GM03348 (cell line): ENCODE measurements at places on chromosomes 11 and 22.
A peak's percentile ranks its signal among the peaks of the same experiment; 100 is the strongest.

- DNase-seq = no peak
Measured at GRCh38 chr11:65595131-65595530, 469 bp downstream of the KCNK7 start.

- no peak for DNase-seq
Measured at GRCh38 chr11:77075425-77075905, 8.7 kb downstream of the CAPN5 start.

- DNase-seq = no peak
Measured at GRCh38 chr11:100727410-100727809, 40.3 kb downstream of the ARHGAP42 start.

DNA sequence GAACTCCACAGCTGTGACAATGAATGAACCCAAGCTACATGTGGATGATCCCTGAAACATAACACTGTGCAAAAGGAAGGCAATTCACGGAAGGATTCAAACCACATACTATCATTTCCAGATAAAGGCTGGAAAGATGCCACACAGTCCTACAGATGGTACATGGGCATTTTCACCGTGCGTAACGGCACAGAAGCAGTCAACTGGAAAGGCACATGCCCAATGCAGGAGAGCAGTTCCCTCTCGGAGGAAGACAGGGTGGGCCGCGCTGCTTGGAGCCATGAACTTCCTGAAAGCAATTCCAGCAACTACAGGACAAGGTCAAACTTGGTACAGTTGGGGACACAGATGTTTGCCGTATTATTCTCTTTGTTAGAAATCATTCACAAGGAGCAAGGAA is 103.7 kb downstream of the SHANK2 start:
- DNase-seq = no peak

DNA sequence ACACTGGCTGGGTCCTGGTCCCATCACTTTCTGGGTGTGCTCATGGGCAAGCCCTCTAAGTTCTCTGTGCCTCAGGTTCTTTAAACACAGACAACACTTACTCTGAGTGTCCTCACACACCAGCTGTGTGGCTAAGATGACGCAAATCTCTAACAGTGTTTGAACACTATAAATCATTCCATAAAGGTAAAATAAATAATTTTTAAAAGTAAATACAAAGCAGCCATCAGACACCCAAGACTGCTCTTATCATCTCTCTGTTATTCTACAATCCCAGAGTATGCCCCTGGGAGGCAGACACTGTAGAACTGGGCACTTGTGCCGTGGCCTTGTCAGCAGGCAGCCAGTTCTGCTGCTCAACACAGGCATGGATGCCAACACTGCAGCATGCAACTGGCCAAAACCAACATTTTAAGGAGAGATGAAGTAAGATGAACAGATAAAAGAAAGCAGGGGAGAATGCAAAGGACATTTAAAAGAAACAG is 56.8 kb downstream of the RPL27A start:
- DNase-seq = no peak

- DNase-seq = no peak
Measured at GRCh38 chr11:77471558-77472193, 2.2 kb downstream of the PAK1 start.

GRCh38 chr11:112925516-112926310 is 35.5 kb upstream of the NCAM1 start:
- no peak for DNase-seq

- DNase-seq = no peak
Measured at GRCh38 chr22:49046546-49047361, 780.9 kb downstream of the BRD1 start.

DNA sequence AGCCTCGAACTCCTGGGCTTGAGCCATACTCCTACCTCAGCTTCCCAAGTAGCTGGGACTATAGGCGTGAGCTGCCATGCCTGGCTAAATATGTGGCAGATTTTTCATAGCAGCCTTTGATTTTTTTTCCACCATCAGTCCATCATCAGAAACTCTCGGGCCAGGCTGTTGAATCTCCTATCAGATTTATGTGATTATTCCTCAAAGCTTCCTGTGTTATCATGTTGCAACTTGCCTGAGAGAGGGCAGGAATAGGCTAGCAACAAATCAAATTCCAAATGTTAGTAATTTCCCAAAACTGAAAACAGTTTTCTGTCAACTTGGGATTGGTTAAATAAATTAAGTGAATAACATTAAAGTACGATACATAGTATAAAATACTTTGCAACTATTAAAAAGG is 3.4 kb downstream of the LRRC51 start:
- DNase-seq = no peak

- DNase-seq = no peak
Measured at GRCh38 chr11:1163911-1164735, 6.4 kb downstream of the MUC5AC start.

DNA sequence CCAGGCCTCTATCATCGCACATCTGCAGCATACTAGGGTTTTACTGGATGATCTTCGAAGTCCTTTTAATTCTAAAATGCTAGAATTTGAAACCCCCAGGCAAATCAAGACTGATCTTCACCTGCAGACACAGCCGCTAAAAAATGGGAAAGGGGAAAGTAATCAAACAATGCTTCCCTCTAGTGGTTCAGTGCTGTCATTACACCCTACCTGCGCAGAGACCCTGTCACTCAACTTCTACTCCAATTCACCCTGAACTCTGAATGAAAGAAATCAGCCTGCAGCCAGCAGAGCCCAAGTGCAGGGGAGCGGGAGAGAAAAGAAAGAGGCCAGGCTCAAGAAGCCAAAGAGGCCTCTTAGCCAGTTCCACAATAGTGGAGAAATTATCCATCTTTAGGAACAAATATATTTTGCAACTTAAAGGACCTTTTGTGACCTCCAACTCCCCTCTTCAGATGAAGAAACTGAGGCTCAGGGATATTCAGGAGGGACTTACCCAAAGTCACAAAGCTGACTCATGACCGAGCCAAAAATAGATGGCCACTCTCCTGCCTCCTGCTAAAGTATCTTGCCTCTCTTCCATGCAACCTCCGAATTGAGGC is 33.0 kb downstream of the SERGEF start:
- DNase-seq = peak; percentile 60

- no peak for DNase-seq
Measured at GRCh38 chr11:84799112-84799511, 828.0 kb downstream of the DLG2 start.

GRCh38 chr22:37184816-37185541 is 3.1 kb downstream of the C1QTNF6 start:
- no peak for DNase-seq

DNA sequence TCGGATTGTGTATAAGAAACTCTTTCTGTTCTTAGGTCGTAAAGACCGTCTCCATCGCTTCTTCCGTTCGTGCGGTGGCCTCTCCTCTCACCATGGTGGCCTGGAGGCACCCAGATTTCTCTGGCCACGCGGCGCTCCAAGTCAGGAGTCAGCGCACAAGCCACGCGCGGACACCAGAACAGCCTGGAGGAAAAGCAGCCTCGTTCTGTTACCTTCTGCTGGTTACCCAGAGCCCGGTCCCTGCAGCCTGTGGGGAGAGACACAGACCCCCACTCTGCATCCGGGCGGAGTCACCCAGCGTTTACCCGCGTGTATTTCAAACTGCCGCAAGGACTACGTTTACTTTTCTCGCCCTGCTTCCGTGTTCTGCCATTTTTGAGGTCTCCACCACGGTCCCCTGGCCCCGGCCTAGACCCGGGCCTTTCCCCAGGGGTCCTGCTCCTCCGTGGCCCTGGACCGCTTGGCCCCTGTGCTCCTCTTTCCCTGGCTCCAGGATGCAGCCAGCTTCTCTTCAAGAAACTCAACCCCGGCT is 776.1 kb downstream of the BRD1 start:
- no peak for DNase-seq

DNA sequence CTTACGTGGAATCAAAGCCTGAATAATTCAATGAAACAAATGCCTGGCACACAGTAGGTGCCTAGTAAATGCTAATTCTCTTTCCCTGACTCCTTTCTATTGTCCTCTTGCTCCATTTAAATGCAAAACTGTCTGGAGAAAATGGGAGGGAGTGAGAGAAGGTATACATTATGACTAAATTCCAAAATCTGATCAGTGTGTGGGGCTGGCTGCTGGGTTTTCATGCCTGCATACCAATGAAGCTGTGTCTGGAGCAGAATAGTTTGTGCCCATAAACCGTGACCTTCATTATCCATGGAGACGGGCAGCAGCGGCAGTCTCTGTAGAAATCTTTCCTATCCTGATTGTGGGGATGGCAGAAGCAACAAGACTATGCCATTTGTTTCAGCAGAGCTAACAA is 223.4 kb upstream of the ZBED5 start:
- DNase-seq = no peak

- DNase-seq = peak; percentile 37
Measured at GRCh38 chr11:87878373-87878825, 296.8 kb downstream of the RAB38 start.

GRCh38 chr11:444396-445144 is 2.8 kb upstream of the ANO9 start:
- peak; percentile 73 for DNase-seq

DNA sequence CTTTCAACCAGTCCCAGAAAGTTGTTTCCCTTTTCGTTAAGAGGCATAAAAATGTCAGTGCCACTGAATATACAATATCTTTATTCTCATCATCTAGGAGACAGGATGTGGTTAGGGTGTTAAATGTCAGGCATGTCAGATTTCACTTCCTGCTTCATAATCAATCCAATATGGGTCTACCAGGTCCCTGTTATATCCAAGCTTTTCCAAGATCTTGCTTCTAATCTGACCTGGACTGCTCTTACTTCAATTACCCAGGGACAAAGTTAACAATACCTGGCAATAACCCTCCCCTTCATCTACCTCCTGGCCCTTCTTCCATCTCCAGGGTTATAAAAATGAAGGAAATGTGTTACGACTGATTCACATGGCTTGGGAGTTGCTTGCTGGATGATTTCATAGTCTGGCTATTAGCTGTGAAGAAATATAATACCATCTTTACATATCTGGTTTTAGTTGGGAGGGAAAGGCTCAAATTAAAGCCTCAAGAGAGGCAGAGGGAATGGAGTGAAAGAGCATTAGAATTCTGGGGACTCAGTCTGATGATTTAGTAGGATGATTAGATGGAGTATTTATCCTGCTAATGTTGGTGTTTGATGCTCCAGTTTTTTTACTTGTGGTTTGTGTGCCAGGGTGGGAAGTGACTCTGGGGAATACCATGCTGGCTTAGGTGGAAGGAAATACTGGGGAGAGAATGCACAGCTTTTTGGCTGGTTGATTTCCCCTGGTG is 534.3 kb downstream of the ETS1 start:
- DNase-seq = peak; percentile 40

DNA sequence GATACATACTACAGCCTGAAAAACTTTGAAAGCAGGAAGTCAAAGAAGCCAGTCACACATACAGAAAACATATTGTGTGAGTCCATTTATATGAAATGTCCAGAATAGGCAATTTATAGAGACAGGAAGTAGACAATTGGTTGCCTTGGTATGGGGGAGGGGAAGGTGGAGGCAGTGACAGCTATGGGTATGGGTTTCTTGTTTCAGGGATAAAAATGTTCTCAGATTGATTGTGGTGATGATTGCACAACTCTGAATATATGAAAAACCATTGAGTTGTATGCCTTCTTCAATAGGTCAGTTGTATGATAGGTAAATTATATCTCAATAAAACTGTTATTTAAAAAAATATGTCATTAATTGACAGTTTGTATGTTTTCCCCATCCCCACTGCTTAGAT is 137.6 kb downstream of the SNX19 start:
- DNase-seq = no peak

- DNase-seq = no peak
Measured at GRCh38 chr11:105857728-105858127, 164.3 kb downstream of the MSANTD4 start.

- DNase-seq = peak; percentile 47
Measured at GRCh38 chr22:19523240-19524169, 705 bp downstream of the CLDN5 start.

DNA sequence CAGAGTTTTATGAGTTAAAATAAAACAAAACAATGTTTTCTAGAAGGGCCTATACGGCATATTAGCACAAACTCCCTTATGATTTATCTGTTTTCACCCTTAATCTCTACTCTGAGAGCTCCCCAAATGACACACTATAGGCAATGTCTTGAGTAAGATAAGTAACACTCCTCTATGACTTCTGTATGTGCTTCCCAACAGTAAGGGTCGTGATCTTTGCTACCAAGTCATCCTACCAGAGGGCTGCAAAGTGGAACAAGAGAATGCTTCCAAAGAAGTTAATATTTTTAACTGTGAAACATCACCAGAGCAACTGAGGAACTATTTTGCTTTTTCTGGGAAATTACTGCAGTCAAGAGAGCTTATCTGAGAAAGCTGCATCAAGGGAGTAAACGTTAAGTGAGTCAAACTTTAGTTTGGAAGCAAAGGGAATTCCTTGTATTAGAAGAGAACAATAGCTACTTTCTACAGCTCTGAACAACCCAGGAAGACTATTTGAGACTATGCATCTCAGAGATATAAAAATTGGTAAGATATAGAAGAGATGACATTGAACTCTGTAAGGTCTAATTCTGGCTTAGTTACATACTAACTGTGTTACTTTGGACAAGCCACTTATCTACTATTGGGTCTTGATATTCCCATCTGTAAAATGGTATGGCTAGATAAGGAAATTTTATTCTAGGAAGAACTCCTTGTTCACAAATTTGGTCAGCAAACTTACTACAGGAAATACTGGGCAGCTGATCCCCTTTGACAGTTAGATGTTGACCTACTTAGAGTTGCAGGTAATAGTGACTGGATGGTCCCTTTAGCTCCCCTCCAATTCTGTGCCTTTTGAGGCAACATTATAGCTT is 43.7 kb upstream of the CCDC34 start:
- DNase-seq = no peak

GRCh38 chr11:2270322-2271076 is at the start of gene ASCL2:
Gene ASCL2, minus strand, starts transcription at chr11:2270588. Its CDS starts 256 bp downstream, at chr11:2270332.
- DNase-seq = peak; percentile 10

- DNase-seq = no peak
Measured at GRCh38 chr11:126680131-126680530, 320.4 kb downstream of the KIRREL3 start.

GRCh38 chr11:70076461-70076931 is 1.6 kb upstream of the ANO1 start:
- DNase-seq = no peak

DNA sequence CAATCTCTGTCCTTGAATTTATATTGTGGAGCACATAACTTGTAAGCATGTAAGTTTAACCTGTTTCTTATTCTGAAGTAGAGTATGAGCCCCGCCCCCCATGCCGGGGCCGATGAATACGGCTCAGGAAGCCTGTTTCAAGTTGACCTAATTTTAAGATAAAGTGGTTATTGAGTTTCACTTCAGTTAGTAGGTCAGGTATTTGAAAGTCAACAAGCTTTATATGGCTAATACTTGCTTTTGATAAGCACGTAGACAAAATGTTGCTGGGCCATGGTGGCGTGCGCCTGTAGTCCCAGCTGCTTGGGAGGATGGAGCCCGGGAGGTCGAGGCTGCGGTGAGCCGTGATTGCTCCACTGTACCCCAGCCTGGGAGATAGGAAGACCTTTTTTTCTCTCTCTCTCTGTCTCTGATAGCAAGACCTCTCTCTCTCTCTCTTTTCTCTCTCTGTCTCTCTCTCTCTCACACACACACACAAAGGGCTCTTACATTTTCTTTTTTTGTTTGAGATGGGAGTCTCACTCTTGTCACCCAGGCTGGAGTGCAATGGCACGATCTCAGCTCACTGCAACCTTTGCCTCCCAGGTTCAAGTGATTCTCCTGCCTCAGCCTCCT is 14.4 kb downstream of the YWHAH start:
- no peak for DNase-seq

GRCh38 chr22:29887358-29887757 is 4.4 kb downstream of the MTMR3 start:
- no peak for DNase-seq

- DNase-seq = no peak
Measured at GRCh38 chr11:128367573-128367972, 219.8 kb downstream of the ETS1 start.
